Cortex of kidney (tissue), 1 donor: ENCODE measurements at places on chromosomes 5 and 9.

GRCh38 chr9:130973686-130974281 lies 34.7 kb upstream of the FIBCD1 start:
- DNase-seq, result no peak

GRCh38 chr5:152649609-152650008 lies 244.5 kb upstream of the NMUR2 start:
- DNase-seq, result no peak

GRCh38 chr9:124146031-124146561 lies 111.7 kb upstream of the NEK6 start:
- no peak for DNase-seq

- no peak for DNase-seq
These were observed 33.0 kb upstream of the C6 start for GRCh38 chr5:41246376-41246775.

DNA sequence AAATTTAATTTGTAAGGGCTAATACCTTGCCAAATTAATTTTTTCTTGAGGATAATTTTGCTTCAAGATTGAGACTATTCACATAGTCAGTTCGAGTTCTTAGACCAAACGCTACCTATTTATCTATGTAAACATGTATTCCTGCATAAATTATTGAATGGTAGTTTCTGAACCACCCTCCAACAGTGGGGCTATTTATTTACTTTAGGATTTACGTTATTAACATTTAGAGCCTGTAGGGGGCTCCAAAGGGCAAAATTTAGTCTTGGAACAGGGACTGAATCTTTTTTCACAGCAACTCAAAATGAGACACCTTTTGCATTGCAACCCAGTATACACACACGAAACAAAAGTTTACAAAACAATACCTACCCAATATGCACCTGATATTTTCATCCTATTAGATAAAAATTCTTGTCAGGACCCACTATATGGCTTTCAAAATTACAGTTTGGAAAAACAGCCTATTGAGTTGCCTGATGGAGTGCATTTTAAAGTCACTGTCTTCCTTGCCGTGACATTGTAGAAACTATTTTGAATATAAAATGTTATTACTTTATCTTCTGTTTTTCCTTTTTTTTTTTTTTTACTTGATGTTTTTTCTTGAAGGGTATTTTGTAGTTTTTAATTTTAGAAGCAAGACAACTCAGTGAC lies 47.1 kb upstream of the POU4F3 start:
- no peak for DNase-seq

DNA sequence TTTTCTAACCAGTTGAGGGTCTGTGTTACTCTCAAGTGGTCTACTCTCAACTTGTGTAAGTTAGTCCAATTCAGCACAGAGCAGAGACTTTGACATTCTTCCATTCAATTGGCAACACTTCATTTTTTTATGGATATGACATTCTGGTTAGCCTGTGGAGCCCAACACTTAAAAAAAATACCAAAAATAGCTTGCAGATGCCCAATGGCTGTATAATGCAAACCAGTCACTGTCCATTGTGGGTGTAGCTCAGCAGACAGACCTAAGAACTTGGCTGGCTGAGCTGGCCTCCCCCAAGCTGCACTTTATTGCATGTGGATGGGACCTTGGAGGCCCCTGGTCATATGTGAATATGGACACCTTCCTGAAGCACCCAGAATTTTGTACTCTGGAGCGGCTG lies 103.2 kb downstream of the DPYSL3 start:
- DNase-seq, result no peak

- no peak for DNase-seq
These were observed 531 bp downstream of the MVB12B start for GRCh38 chr9:126327006-126327713.

DNA sequence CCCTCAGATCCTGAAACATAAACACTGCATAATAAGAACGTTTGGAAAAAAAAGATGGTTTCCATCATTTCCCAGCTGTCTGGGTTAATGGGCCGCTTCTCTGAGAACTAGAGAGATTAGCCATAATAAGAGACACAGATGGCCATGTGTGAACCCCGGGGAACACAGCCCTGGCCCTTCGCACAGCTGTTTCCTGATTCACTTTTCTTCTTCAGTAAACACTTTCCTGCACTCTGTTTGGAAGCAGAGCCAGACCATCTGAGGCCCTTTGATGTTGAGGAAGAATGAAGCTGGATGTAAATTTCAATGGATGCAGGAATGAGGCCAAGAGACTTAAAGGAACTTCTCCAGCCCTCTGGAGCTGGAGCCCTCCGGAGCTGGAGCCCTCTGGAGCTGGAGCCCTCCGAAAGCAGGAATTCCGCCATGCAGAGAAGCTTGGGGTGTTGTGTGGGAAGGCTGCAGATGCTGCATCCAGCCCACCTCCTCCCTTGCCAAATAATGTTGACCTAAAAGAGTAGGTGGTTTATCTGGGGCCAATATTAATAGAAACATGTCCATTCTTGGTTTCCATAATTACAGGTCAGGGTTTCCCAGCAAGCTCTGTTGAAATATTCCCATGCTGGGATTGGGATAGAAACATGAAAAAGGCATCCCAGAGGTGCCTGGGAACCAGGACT lies 218.9 kb downstream of the NXNL2 start:
- DNase-seq, result no peak

DNA sequence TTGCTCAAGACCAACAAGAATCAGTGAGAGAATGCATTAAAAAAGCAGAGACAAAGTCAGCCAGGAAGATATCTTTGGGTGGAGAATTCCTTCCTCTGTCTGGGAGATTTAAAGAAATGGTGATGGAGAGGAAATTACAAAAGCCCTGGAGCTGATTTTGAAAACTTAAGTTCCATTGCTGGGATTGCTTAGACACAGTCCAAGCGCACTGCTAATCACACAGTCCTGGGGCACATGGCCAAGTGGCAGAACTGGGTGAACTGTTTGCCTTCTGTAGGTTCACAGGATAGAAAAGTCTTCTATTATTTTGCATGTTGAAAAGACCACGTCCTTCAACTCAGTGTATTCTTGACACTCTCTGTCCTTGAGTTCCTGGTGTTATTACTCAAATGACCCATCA lies 284.9 kb upstream of the FBXL7 start:
- no peak for DNase-seq

- no peak for DNase-seq
These were observed 141.9 kb upstream of the IER5L start for GRCh38 chr9:129319938-129320481.

DNA sequence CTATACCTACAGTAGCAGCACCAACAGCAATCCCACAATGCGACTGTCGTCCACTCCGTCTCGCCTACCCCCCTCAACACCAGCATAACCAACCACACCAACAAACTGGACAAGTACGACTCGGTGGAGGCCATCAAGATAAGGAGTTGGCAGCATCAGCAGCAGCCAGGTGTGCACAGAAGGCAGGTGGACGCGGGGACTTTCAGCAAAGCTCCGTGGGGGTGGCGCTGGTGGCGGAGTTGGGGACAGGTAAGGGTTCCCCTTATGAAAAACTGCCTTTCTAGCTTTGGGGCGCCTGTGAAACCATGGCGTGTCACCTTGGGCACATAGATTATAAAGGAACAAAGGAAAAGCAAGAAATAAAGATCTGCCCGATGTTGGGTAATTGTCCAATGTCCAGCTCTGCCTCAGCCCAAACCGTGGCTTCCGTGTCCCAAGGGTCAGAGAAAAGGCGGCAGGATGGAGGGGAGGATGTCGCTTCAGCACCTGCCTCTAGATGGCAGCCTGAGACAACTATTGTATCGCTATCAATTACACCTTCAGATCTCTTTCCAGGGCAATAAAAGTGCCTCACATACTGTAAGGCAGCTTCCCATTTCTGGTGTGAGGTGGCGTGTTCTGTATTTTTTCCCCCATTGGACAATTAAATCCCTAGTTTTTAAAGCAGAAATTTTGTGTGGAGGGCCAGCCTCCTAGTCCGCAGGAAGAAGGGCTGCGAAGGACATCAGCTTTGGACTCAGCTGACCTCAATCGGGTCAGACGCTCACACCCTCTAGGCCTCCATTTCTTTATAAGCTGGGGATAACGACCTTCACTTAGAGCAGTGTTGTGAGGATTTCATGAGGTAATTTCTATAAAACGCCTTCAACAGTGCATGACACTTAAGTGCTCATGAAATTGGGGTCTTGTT lies 58.8 kb downstream of the MTRR start:
- no peak for DNase-seq
